ENCODE measurements at places on chromosomes 3 and 15. TPM values are rescaled to one million over a fixed set of nuclear protein-coding genes. Genes with fewer than 3 reads are reported as not detected.

DNA sequence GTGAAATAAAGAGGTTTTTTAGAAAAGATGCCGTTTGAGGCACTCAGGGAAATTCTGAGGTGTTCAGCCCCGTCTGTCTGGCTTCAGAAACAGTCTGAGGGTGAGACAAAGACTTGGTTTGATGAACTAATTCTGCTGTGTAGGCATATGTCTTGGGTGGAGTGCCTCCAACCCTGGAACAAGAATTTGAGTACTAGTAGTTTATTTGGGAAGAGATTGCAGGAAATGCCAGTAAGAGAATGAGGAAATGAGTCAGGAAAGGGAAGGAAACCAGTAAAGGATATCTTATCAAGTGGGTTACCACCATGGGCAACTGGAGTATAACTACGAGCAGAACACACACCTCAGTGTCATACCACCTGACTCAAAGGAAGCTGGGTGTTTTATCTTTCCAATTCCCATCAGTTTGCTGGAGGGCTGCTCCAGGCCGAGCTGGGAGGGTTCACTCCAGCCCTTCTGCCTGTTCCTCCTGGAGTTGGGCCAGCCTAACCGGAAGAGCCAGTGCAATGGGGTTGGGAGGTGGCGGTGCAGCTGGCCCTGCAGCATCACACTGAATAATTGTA is 75.3 kb downstream of the TGFBR2 start:
- DNase-seq, result no peak
- H3K27ac ChIP-seq, result peak overlapping the region; percentile 68
- H3K4me3 ChIP-seq, result peak overlapping the region; percentile 66
- H3K4me1 ChIP-seq, result peaks cover 79% of the 10 kb centered on the region

DNA sequence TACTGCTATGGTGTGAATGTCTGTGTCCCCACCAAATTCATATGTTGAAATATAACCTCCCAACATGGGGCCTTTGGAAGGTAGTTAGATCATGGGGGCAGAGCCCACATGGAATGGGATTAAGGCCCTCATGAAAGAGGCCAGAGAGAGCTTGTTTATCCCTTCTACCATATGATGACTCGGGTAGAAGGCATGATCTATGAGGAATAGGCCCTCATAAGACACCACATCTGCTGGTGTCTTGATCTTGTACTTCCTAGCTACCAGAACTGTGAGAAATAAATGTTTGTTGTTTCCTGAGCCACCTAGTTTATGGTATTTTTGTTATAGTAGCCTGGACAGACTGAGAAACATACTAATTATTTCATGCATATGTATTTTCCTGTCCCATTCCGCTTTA is 51.9 kb downstream of the WWTR1 start:
- H3K36me3 ChIP-seq, result no peaks in the 10 kb centered on the region
- no peak for DNase-seq
- no peak overlapping the region for H3K4me3 ChIP-seq
- no peak overlapping the region for H3K27ac ChIP-seq
- H3K4me1 ChIP-seq, result peaks cover 4% of the 10 kb centered on the region

- no peaks in the 10 kb centered on the region for H3K36me3 ChIP-seq
- H3K4me1 ChIP-seq, result no peaks in the 10 kb centered on the region
- H3K27me3 ChIP-seq, result no peaks in the 10 kb centered on the region
- no peak overlapping the region for H3K4me3 ChIP-seq
- no peak for DNase-seq
- H3K27ac ChIP-seq, result no peak overlapping the region
Observed at GRCh38 chr3:73765878-73766545, 141.3 kb upstream of the PDZRN3 start.

GRCh38 chr3:6806991-6807390 is 53.9 kb upstream of the GRM7 start:
- H3K36me3 ChIP-seq, result no peaks in the 10 kb centered on the region
- H3K27me3 ChIP-seq, result no peaks in the 10 kb centered on the region
- no peak overlapping the region for H3K4me3 ChIP-seq
- H3K27ac ChIP-seq, result no peak overlapping the region
- no peak for DNase-seq
- no peaks in the 10 kb centered on the region for H3K4me1 ChIP-seq

Gene SLC2A2
- total RNA-seq, result not detected

DNA sequence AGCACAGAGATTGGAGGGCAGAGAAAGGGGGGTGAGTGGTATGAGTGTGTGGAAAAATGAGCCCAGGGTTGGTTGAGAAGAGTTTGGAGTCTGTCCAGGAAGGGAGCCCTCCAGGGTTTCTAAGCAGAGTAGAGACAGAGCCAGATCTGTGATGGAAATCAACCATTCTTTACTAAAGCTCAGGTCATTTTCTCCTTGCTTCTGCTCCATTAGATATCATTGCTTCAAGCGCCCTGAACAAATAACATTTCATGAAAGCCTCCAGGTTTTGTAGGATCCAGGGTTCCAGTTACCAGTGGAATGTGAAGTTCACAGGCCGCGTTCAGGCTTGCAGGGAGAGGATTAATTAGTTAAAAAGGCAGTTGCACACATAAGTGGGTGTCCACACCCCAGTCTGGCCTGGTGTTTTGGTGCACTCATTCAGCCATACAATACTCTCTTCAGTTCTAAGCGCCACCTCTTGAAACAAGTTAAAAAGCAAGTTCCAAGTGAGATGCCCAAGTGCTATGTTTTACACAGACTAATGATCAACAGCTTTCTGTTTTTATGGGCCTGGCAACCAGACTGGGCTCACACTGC is 16.4 kb upstream of the BOC start:
- DNase-seq, result no peak
- no peak overlapping the region for H3K4me3 ChIP-seq
- H3K27ac ChIP-seq, result no peak overlapping the region
- H3K4me1 ChIP-seq, result no peaks in the 10 kb centered on the region
- H3K27me3 ChIP-seq, result peaks cover 13% of the 10 kb centered on the region

Gene CRYGS
- total RNA-seq, result 4.4 TPM

Gene ZBTB38
- total RNA-seq, result 14.5 TPM

Gene AADACL2
- not detected for total RNA-seq

DNA sequence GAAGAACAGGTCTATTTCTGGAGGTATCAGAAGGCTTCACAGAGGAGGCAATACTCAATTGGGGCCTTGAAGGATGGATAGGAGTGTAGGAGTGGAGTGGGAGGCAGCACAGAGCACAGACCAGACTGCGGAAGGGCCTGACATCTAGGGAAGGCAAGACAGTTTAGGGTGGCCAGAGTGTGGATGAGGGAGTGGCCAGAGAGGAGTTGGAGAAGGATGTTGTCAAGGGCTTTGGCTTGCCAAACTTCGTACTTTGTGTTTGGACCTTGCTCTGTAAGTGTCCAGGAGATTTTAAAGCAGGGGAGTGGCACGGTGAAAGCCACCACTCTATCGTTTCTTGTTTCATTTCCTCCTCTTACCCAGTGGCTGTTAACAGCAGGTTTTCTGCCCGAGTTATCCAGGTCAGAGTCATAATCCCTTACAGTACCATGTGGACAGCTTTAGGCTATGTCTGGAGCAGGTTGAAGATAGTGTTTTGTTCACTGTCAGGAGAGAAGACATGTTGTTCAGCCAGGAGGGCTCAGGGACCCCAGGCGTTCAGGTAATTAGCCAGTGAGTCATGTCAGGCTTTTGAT is 12.3 kb downstream of the SMAD3 start:
- peak overlapping the region; percentile 81 for H3K27ac ChIP-seq
- H3K36me3 ChIP-seq, result peaks cover 65% of the 10 kb centered on the region
- no peak for DNase-seq
- peak overlapping the region; percentile 9 for H3K4me3 ChIP-seq

- H3K27ac ChIP-seq, result no peak overlapping the region
- no peaks in the 10 kb centered on the region for H3K4me1 ChIP-seq
- H3K27me3 ChIP-seq, result no peaks in the 10 kb centered on the region
- H3K36me3 ChIP-seq, result no peaks in the 10 kb centered on the region
Observed at GRCh38 chr15:66164788-66165187, 88.8 kb downstream of the MEGF11 start.

DNA sequence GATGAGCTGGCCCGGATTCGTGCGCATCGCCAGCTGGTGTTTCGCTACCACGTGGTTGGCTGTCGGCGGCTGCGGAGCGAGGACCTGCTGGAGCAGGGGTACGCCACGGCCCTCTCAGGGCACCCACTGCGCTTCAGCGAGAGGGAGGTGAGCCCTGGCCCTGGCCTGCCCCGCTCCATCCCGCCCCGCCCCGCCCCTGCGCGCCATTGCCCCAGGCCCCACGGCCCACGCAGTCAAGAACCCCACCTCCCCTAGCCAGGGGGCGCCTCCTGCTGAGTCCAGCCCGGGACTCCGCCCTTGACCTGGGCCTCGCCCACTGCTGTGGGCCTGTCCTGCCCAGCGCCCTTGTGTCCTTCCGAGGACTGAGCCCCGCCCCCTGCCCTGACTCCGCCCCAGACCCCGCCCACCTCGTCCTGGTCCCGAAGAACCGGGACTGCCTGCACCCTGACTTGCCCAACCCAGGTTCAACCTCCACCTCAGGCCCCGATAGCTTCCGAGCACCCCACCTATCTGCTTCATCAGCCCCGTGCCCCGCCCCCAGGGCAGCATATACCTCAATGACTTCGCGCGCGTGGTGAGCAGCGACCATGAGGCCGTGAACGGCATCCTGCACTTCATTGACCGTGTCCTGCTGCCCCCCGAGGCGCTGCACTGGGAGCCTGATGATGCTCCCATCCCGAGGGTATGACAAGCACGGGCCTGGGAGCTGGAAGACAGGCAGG is 14.8 kb downstream of the NT5DC2 start:
- H3K36me3 ChIP-seq, result no peaks in the 10 kb centered on the region
- H3K27me3 ChIP-seq, result no peaks in the 10 kb centered on the region
- DNase-seq, result no peak
- no peaks in the 10 kb centered on the region for H3K4me1 ChIP-seq
- no peak overlapping the region for H3K27ac ChIP-seq

GRCh38 chr15:29935296-29936004 is 113.2 kb upstream of the TJP1 start:
- H3K27ac ChIP-seq, result no peak overlapping the region
- H3K27me3 ChIP-seq, result peaks cover 17% of the 10 kb centered on the region
- no peaks in the 10 kb centered on the region for H3K4me1 ChIP-seq

Gene BTLA
- total RNA-seq, result 33.7 TPM

GRCh38 chr15:93415576-93415975 is 326.6 kb upstream of the RGMA start:
- H3K36me3 ChIP-seq, result no peaks in the 10 kb centered on the region
- no peak overlapping the region for H3K27ac ChIP-seq
- H3K4me1 ChIP-seq, result no peaks in the 10 kb centered on the region
- no peaks in the 10 kb centered on the region for H3K27me3 ChIP-seq
- no peak overlapping the region for H3K4me3 ChIP-seq

Gene MEF2A
- 25.3 TPM for total RNA-seq

Gene RASGRP1
- total RNA-seq, result 94.7 TPM

- H3K27ac ChIP-seq, result peak within 1 kb of the TSS; percentile 100
- H3K4me1 ChIP-seq, result peaks cover 59% of the 10 kb centered on the region
- peak within 1 kb of the TSS; percentile 94 for H3K4me3 ChIP-seq
- H3K36me3 ChIP-seq, result peaks cover 23% of the 10 kb centered on the region
- peaks cover 3% of the 10 kb centered on the region for H3K27me3 ChIP-seq
Observed at GRCh38 chr3:13420045-13420830, at the start of gene NUP210. TSS of gene NUP210 (minus strand) at chr3:13420322. CDS start at chr3:13420226, 96 bp downstream.

Data from activated CD4-positive, alpha-beta T cell treated with anti-CD3 and anti-CD28 coated beads, Interleukin-2, amount 10 ng/mL, durations not matched to agents 24 days and 14 days (primary cell).